Stimulated activated CD4-positive, alpha-beta T cell treated with anti-CD3 and anti-CD28 coated beads, Interleukin-15, amount 100 ng/mL, for 48 hours (primary cell): ENCODE measurements at places on chromosomes 12 and 14.
A peak's percentile ranks its signal among the peaks of the same experiment; 100 is the strongest.

GRCh38 chr14:95374239-95374997 is 54.7 kb upstream of the CLMN start:
- DNase-seq, result no peak

GRCh38 chr12:17371491-17372215 is 718.3 kb downstream of the RERGL start:
- no peak for DNase-seq

DNA sequence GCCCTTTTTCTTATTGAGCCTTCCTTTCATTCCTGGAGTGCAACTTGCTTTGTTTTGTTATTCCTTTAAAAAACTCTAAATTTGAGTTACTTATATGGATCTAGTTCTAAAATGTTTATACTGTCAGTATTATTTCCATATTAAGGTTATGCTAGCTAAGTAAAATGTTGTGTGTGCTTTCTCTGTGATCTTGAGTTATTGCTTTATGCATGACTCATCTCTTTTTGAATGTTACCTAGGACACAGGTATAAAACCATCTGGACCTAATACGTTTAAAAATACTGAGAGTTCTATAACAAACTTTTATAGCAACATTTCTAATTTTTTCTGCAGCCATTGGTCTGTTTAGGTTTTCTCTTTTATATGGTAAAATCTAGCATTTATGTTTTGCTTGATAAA is 132.8 kb upstream of the LGR5 start:
- no peak for DNase-seq

GRCh38 chr14:68762953-68763764 is 29.7 kb downstream of the ZFP36L1 start:
- no peak for DNase-seq

- DNase-seq, result no peak
These were observed 46.5 kb downstream of the EML1 start for GRCh38 chr14:99839696-99840095.

GRCh38 chr14:104826861-104827176 is 25.9 kb downstream of the ZBTB42 start:
- no peak for DNase-seq

DNA sequence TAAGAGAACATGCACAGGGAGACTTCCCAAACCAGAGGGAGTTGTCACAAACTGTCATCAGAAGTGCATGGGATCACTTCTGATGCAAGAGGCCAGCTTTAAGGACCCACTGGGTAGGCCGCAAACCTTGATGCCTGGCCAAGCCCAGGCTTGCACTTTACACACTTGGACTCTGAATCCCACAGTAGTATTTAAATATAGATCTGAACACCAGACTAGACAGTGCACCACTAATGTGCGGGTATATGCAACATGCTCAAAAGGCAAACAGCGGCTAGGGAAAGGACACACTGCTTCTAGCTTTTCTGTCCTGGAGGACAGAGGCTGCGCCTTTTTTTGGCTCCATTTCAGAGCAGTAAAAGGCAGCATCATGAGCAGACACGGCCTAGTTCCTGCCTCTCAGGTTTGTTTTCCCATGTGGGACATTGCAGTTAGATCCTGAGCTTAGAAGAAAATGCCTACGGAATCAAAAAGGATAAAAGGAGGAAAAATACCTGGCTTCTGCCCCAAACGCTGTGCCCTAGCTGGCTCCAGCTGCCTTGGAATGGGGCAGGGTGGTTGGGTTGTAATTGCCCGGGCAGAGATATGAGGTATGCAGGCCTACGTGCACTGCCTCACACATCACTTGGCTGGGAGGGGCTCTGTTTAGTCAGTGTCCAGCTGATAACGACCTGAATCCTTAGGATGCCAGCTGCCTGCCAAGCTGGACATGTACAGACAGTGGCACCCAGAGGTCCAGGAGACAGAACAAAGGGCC is 84.5 kb upstream of the EGLN3 start:
- DNase-seq, result no peak

GRCh38 chr14:62079038-62079437 is 316.8 kb downstream of the SNAPC1 start:
- no peak for DNase-seq

GRCh38 chr14:42470427-42470719 is 863.7 kb downstream of the LRFN5 start:
- no peak for DNase-seq

DNA sequence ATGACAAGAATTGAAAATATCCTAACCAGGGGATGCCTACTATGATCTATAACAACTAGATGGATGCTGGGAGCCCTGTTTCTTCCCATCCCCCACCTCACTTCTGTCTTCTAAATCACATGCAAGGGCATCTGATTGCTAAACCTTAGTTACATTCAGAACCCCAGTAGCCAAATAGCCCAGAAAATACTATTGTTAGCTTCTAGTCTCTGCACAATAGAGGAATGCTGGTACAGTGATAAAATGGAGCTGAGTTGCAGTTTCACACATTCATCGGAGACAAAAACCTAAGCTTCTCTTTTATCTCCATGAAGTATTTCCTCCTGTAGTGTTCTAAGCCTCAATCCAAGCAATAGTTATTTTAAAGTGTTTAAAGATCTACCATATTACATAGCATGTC is 942.9 kb downstream of the RPS29 start:
- DNase-seq, result no peak

GRCh38 chr14:102320033-102320660 is 601 bp downstream of the ZNF839 start:
- peak; percentile 13 for DNase-seq

GRCh38 chr14:74952697-74953484 is 2.5 kb downstream of the PGF start:
- DNase-seq, result no peak

GRCh38 chr12:130862161-130862560 is 9.7 kb upstream of the RAN start:
- DNase-seq, result no peak

GRCh38 chr14:88198446-88198845 is 124.6 kb downstream of the KCNK10 start:
- no peak for DNase-seq

DNA sequence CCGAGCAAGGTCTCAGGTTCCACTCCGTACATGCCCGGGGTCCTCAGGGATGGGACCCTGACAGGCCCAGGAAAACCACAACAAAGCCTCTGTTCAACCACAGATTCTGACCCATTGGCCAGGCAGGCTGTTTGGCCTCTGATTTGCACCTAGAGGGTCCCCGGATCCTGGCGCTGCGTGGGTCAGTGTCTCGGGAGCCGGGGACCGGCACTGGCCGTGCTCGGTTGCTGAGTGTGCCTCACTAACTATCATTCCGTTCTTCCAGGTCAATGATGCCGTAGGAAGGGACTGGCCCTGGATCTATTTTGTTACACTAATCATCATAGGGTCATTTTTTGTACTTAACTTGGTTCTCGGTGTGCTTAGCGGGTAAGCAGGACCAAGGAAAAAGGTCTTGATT is 290.2 kb upstream of the FKBP4 start:
- DNase-seq, result no peak

GRCh38 chr14:85580536-85581140 is 50.7 kb downstream of the FLRT2 start:
- DNase-seq, result no peak

DNA sequence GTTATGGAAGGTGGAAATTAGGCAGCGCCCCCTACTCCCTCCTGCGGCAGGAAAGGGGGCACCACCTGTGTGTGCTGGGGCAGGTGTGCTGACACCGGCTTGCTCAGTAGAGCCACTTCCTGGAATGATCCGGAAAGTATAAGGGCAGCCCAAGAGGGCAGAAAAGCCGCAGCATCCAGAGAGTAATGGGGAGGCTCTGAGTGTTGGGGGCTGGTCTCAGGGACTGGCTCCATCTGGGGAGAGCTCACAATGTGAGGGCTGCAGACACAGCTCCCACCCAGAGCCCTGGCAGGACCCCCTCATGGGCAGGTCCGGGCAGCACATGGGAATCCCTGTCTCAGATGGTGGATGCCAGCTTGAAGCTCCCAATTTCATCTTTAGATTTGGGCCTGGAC is 187.6 kb upstream of the C14orf180 start:
- DNase-seq, result no peak

DNA sequence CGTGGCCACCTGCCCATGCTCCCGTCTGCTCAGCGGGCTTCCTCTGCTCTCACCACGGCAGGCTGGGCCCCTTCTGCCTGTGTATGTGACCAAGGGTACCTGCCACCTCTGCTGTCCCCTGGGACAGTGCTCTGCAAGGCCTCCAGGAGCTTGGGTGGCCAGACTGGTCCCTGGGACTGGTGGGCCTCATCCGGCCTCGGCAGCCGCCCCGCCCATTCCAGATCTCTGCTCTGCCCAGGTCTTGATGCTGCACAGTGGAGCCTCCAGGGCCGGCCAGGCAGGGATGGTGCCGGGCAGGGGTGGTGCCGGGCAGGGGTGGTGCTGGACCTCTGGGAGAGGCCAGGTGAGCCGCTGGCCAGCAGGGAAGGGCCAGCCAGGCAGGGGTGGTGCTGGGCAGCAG is 9.0 kb downstream of the FBRSL1 start:
- DNase-seq, result no peak

- DNase-seq, result no peak
These were observed 72.7 kb downstream of the SPTB start for GRCh38 chr14:64806862-64807495.

DNA sequence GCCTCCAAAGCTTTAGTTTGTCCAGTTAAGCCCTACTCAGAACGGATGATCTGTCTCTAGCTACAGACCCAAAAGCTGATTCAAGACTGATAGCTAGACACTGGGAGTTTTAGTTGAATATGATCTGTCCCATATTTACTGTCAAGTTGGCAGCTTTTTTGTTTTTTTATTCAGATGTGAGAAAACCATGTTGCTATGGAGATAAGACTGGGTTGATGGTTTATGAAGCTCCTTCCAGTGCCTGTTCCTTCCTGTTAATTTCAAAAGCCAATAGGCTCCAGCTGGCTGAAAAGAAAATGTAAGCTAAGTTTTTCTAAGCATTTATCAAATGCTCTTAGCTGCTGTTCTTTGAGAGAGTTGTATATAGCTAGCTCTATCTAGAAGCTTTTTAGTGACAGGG is 4.7 kb downstream of the DYNLL1 start:
- DNase-seq, result no peak

DNA sequence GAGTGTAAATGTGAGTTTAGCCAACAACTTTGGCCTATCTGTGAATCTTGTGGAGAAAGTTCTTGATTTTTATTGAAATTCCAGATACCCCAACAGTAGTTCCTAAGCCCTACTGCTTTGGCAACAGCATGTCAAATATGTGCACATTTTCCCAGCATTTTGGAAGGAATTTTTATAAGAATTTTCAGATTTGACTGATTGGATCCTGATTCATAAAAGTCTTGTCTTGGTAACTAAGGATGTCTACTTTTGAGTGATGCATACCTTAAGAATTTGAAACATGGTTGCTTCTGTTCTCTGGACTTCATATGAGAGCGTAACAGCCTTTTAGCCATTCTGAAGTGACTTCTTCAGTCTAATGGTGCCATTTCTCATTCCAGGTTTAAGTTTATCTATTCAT is 106.7 kb downstream of the ANO4 start:
- DNase-seq, result no peak

DNA sequence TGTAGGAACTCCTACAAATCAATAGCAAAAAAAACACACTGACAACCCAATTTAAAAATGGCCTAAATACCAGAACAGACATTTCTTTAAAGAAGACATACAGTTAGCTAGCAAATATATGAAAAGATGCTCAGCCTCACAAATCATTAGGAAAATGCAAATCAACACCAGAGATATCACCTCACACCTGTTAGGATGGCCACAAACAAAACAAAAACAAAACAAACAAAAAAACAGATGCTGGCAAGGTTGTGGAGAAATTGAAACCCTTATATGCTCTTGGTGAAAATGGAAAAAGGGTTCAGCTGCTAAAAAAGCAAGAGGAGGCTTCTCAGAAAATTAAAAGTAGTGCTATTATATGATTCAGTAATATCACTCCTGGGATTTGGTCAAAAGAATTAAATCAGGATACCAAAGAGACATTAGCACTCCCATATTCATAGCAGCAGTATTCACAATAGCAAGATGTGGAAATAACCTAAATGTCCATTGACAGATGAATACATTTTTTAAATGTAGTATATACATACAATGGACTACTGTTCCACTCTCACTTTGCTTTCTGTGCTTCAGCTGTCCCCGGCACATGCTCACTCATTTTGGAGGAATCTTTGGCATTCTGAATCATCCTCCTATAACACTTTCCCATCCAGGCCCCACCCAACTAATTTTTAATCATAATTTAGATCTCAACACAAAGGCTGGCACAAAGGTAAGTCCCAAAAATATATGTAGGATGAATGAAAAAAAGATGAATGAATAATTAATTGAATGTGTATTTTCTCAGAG is 99.1 kb downstream of the SYT1 start:
- no peak for DNase-seq

GRCh38 chr14:36057452-36058116 is 118.9 kb downstream of the PTCSC3 start:
- DNase-seq, result no peak
